ENCODE measurements at places on chromosomes 12 and 14. TPM values are rescaled to one million over a fixed set of nuclear protein-coding genes. Genes with fewer than 3 reads are reported as not detected.

Gene MYO1H
- polyA plus RNA-seq: 2.9 TPM

Gene DICER1
- 31.7 TPM for polyA plus RNA-seq

Gene VASH1
- 32.0 TPM for polyA plus RNA-seq

Gene PPP1R12A
- 22.4 TPM for polyA plus RNA-seq

Gene KRT81
- polyA plus RNA-seq: not detected

Gene PLCZ1
- 62.8 TPM for polyA plus RNA-seq

GRCh38 chr14:67944605-67945004 lies 125.0 kb downstream of the RAD51B start:
- no peak for DNase-seq

- DNase-seq: no peak
These were observed 91.3 kb downstream of the TSPAN9 start for GRCh38 chr12:3168223-3169221.

DNA sequence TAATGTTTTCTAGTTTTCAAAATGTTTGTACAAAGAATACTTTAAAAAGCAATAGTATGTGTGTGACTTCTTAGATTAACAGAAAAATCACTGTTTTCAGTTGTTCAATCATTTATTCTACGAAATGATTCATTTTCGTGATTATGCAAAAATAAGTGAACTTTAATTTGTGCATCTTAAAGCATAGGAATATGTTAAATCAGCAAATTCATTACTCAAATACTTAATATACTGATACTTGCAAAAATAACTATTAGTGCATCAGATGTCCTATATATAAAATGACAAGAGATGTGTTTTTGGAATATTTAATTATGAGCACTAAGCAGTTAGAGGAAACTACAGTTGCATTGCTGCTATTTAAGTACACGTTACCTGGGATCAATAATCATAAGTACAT lies 11.0 kb downstream of the SOX5 start:
- no peak for DNase-seq

DNA sequence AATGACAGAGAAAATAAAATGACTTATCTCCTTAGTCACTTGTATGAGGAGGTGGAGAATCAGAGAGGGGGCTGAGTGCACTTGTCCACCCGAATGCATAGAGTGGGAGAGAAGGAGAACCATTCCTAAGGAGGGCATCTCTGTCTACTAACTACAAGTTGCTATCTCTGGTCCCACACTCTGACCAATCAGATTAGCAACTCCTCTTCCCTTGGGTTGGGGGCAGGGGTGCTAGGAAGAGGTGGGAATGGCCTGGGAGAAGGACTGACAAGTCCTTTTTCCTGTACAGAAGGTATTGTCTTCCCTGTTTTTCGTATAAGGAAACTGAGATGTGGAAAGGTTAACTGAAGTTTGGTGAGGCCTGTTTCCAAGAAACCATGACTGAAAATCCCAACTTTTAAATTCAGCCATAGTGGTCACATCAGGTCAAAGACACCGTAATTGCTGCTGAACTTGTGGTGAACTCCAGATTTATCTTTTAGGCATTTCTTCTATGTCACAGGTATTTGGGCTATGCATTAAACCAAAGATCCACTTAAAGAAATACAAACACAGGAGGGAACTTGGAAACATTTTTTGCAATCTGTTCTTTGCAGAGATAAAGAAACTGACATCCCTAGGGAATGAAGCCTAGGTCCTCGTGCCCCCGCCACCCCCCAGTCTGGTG lies 207.8 kb downstream of the CRADD start:
- no peak for DNase-seq

GRCh38 chr14:87799400-87799799 lies 193.6 kb downstream of the GALC start:
- DNase-seq: no peak

DNA sequence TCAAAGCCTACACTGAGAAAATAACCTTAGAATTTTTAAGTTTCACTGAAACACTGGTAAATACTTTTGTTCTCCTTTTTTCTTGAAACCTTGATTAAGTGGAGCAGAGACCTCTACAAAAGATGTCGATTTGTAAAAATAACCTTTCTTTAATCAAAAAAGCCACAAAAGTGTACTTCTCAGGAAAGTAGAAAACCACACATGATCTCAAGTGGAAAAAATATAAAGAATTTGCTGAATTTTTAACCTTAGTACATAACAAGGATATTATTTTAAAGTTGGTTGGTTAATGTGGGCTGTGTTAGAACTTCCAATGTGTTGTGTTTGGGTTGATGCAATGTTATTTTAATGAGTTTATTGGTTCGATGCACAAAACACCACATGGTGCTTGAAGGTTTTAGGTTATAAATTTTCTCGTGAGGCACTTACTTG lies 8.6 kb downstream of the LGR5 start:
- DNase-seq: no peak

GRCh38 chr12:33047666-33048065 lies 151.1 kb upstream of the PKP2 start:
- DNase-seq: no peak

DNA sequence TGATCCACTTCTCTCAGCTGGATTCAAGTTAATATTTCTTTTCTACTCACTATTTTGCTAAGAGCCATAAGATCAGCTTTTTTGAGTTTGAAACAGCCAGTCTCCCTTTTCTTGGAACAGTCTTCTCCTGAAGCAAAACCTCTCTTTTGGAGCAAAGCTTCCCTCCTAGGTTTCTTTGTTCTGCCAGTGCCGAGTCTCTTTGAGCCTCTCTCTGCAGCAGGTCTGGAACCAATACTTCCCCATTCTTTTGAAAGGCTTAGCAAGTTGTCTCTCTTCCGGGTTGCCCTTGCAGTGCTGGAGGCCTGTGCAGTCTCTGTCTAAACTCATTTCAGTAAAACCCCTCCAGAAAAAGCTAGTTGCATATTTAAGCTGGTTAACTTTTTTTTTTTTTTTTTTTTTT lies 454.8 kb downstream of the NOVA1 start:
- DNase-seq: no peak

GRCh38 chr14:77313371-77313770 lies 7.3 kb downstream of the POMT2 start:
- DNase-seq: no peak

GRCh38 chr12:76318773-76319594 lies 29.2 kb downstream of the BBS10 start:
- no peak for DNase-seq

DNA sequence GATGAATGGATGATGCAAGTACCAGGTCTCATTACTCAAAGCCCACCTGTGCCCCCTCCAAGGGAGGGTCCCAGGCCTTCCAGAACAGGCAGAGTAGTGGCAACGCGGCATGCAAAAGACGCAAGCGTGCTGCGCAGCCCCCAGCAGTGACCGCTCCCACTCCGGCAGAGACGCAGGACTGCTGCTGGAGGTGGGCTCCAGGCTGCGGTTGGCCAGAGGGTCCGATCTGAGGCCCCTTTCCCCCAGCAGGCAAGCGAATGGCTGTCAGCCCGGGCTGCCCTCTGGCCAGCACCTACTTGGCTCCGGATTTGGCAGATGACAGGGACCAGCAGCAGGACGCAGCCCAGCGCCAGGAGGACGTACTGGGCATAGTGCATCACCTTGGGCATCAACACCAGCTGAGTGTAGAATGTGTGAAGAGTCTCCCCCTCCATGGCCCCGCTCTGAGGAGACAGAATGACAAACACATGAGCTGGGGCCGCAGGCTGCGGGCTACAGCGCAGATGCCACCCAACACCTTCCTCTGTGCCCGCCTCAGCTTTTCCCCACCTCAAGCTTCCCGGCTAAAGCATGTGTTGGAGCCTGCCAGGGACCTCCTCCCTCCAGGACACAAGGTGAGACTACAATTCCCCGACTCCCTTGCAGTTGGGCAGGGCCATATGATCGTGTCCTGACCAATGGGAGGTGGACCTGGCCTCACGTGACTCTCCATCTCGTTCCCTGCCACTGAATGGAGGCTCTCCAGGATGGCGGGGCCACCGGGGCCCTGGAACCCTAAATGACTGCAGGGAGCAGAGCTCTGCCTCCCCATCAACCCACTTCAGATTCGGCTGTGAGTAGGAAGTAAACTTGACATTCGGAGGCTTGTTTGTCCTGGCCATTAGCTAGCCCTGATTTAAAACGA lies 77.4 kb downstream of the SCARB1 start:
- DNase-seq: peak; percentile 75

DNA sequence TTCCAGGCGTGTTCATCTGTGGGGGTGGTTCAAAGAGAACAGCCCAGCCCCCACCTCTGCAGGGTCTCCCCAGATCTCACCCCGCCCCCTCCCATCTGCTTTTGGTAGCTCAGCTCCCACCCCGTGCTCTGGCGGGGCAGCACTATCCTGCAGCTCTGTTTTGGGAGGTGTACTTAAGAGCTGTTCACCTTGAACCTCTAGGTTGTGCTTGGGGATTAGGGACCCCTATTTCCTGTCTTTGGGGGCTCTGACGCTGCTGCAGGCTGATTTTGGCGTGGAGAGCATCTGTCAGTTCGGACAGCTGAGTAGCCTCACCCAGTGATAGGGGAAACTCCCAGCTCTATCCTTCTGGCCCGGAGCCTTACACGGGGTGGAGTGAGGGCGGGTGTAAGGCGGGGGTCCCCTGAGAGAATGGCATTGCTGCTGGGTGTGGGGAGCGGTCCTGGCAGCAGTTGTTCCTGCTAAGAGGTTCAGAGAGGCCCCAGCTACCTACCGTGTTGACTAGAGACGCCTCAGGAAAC lies 765 bp downstream of the TMEM120B start:
- peak; percentile 30 for DNase-seq

DNA sequence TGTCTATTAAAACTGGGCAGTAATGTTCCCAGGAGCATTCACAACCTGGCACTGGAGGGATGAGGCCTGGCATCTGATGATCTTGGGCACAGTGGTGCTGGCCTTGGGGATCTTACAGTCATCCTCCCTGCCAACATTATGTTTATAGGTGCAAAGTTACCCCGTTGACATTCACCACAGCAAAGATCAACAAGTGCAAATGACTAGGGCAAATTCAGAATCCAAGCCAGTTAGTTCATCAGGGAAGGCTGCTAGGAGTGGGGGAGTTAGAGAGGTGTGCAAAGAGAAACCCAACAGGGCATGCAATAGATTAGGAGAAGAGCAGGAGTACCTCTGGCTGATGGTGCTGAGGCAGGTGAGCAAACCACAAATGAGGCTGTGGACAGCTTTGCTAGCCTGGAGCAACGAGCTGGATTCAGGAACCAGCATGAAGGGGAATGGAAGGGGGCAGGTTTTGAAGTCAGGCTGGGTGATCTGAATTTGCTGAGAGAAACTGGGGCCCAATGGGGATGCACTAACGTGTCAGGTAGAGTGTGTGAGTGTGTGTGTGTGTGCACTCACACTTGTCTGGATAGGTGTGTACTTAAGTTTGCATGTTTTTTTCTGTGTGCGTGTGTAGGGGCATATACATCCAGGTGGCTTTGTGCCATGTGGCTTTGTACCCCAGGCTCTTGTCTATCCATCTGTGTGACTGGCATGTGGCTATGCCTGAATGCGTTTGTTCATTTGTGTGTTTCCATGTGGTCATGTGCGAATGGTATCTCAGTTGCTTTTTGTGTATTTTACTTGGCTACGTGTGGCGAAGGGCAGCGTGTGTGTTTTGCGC lies 1.6 kb downstream of the CISTR start:
- DNase-seq: no peak

GRCh38 chr12:1282670-1283315 lies 291.8 kb downstream of the ERC1 start:
- DNase-seq: peak; percentile 86

DNA sequence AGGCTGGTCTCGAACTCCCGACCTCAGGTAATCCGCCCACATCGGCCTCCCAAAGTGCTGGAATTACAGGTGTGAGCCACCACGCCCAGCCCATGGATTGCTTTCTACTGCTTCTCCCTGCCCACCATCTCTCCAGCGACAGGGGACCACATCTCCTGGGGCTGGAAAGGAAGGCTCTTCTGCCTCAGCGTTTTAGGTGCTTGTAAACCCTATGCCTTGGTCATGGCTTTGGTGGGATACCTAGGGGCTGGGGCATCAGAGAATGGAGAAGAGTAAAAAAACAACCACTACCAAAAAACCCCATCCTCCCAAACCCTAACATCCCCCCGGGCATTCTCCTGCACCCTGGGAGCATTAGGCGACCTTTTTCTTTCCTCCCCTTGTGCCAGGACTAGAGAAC lies 1.1 kb upstream of the TMEM121 start:
- no peak for DNase-seq

DNA sequence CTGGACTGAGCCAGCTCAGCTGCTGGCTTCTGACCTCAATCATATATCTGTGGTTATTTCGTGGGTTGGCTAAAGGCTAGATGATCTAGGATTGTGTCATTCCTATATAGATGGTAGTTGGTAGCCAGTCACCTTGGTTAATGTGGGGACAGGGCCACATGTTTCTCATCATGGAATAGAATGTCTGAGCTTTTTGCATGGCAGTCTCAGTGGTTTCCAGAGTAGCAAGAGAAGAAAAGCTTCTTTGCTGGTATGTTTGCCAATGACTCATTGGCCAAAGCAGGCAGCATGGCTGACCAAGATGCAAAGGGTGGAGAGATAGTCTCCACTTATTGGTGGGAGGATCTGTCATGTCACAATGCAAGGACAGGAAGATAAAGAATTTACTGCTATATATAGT lies 746.4 kb upstream of the FLRT2 start:
- no peak for DNase-seq

DNA sequence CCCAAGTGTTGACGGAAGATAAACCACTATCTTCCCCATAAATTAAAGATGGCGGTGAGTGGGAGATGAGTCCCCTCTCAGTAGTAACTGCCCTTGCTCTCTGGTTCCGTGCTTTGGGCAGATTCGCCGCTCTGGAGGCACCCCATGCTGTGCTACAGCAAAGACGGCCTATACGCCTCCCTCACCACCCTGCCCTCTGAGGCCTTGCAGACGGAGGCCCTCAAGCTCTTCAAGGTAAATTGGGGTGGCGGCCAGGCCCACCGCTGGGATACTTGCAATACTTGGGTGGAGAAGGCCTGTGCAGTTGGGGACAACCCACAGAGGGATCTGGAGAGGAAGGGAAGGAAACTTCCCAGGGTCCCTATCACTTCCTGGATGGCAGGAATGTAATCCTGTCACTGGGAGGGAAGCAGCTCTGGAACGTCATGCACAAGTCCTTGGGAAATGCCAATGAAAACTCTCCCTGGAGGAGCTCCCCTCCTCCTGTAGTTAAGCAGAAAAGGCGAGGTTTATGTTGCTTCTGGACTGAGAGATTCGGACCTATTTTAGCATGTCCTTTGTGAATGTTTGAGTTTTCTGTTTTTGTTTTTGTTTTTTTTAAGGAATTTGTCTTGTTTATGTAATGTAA lies 22.8 kb downstream of the PIGH start:
- DNase-seq: no peak

DNA sequence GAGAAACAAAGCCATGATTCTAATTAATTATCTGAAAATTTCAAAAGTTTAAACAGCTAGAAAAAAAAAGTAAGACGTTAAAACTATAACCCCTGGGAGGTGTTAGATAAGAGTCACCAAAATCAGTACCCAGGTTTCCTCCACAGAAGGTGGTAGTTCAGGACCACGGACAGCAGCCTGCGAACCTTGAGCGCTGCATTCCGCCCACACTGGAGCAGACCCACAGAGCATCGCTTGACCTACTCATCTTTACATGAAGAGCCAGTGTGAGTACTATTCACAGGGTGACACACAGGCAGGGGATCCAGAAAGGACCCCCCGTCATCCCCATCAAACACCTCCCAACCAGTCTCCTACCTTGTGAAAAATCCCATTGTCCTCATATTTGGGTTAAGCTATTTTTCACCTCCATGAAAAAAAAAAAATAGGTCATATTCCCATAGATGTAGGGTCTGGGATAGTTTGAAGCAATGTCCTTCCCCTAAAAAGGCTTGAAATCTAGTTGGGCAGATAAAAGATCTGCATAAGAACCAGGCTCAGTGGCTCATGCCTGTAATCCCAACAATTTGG lies 8.8 kb upstream of the CHGA start:
- DNase-seq: peak; percentile 75

GRCh38 chr14:99749763-99750715 lies 43.2 kb upstream of the EML1 start:
- DNase-seq: peak; percentile 68
